ENCODE measurements at places on chromosomes 16 and 17. TPM values are rescaled to one million over a fixed set of nuclear protein-coding genes. Genes with fewer than 3 reads are reported as not detected.

DNA sequence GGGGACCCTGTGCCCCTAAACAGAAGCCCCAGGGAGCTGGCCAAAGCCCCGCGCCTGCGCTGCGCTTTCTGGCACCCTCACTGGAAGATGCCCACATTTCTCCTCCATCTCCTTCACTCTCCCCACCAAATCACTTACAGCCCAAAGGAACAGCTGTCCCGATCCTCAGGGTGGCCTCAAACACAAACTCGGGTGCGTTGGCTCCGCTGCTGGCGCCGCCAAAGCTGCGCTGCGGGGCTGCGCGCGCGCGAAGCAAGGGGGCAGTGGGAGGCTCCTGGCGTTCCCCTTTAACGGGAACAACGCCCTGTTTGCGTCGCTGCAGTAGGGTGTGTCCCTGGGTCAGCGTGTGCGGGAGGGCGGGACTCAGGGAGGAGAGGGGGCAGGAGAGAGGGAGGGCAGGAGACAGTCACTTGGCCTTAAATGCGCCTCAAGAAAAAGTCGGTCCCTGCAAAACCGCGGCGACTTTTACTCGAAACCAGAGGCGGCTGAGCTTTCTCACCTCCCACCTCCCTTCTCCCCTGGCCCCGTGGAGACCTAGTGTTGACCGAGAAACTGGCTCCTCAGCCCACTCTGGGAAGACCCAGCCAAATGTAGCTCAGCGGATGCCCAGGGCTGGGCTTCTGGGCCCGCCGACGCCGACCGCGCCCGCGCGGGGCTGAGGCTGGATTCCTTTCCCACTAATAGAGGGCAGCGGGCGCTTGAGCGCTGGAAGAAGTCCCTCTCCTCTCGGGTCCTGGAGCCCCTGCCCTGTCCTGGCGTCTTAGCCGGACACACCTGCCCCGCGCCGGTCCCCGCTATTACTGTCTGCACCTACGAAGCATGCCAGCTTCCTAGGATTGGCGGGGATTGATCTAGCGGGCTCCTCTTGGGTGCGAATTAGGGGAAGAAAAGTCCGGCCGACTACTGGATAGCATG lies 2.6 kb downstream of the PMP22 start:
- peak overlapping the region; percentile 22 for H3K4me3 ChIP-seq
- no peak overlapping the region for H3K27ac ChIP-seq
- peaks cover 65% of the 10 kb centered on the region for H3K27me3 ChIP-seq
- H3K4me1 ChIP-seq, result peaks cover 20% of the 10 kb centered on the region
- DNase-seq, result no peak

DNA sequence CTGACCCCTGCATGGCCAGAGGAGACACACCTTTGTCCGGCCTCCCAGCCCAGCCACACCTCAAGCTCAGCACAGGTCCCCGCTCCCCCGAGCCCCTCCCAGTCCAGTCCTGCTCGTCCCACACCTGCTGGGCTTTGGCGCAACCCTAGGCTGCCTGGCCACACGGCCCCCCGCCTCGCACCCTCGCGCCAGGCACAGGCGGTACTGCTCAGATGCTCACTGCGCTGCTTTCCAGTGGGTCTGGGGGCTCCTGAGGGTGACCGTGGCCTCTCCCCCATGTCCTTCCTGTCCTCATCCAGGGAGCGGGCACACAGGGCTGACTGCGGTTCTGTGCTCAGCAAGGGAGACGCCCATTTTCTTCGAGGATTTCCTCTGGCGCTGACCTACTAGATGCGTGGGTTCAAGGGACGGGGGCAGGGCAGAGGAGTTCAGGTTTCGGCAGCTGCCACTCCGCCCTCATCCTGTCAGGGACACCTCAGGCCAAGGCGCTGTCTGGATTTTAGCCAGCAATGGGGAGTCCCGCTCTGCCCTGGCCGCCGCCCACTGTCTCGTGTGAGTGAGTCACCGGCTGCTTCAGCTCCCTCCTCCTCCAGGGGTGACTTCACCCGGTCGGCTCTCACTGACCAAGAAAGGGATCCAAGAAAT lies 118.0 kb upstream of the ZNF469 start:
- DNase-seq, result peak; percentile 87
- no peaks in the 10 kb centered on the region for H3K36me3 ChIP-seq
- H3K4me1 ChIP-seq, result peaks cover 15% of the 10 kb centered on the region
- H3K27me3 ChIP-seq, result peaks cover 8% of the 10 kb centered on the region
- H3K27ac ChIP-seq, result peak overlapping the region; percentile 21

GRCh38 chr16:28112908-28113307 lies 49.4 kb upstream of the GSG1L start:
- peaks cover 82% of the 10 kb centered on the region for H3K36me3 ChIP-seq
- DNase-seq, result peak; percentile 23
- H3K27me3 ChIP-seq, result no peaks in the 10 kb centered on the region
- H3K4me3 ChIP-seq, result no peak overlapping the region

- H3K36me3 ChIP-seq, result peaks cover 76% of the 10 kb centered on the region
- DNase-seq, result no peak
- no peak overlapping the region for H3K4me3 ChIP-seq
- H3K27ac ChIP-seq, result no peak overlapping the region
These were observed 20.0 kb downstream of the IST1 start for GRCh38 chr16:71915350-71915749.

- no peaks in the 10 kb centered on the region for H3K27me3 ChIP-seq
- peak overlapping the region; percentile 81 for H3K4me3 ChIP-seq
- peak; percentile 70 for DNase-seq
- peaks cover 16% of the 10 kb centered on the region for H3K36me3 ChIP-seq
- H3K4me1 ChIP-seq, result peaks cover 37% of the 10 kb centered on the region
These were observed 2.1 kb downstream of the P2RX5 start for GRCh38 chr17:3693829-3694231.

GRCh38 chr16:47873434-47873833 lies 282.4 kb downstream of the ABCC12 start:
- no peaks in the 10 kb centered on the region for H3K27me3 ChIP-seq
- no peaks in the 10 kb centered on the region for H3K36me3 ChIP-seq
- DNase-seq, result no peak

Gene SRL
- not detected for total RNA-seq

GRCh38 chr17:69523244-69523861 lies 108.9 kb downstream of the MAP2K6 start:
- no peaks in the 10 kb centered on the region for H3K36me3 ChIP-seq
- H3K4me3 ChIP-seq, result no peak overlapping the region
- H3K4me1 ChIP-seq, result peaks cover 3% of the 10 kb centered on the region
- no peak overlapping the region for H3K27ac ChIP-seq

DNA sequence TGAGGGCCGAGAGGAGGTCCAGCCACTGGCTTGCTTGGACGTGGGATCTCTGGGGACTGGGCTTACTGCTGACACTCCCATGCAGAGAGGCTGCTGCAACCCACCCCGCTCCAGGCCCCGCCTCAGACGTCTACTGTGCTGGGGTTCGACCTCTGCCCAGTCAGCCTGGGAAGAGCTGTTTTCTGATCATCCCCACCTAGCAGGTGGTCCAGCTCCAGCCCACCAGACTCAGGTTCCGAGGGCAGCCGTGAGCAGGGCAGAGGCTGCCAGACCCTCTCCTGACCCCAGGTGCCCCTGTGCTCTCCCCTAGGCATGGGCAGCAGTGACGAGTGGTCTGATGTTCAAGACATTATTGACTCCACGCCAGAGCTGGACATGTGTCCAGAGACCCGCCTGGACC lies 23.4 kb downstream of the NME3 start:
- peaks cover 15% of the 10 kb centered on the region for H3K36me3 ChIP-seq

DNA sequence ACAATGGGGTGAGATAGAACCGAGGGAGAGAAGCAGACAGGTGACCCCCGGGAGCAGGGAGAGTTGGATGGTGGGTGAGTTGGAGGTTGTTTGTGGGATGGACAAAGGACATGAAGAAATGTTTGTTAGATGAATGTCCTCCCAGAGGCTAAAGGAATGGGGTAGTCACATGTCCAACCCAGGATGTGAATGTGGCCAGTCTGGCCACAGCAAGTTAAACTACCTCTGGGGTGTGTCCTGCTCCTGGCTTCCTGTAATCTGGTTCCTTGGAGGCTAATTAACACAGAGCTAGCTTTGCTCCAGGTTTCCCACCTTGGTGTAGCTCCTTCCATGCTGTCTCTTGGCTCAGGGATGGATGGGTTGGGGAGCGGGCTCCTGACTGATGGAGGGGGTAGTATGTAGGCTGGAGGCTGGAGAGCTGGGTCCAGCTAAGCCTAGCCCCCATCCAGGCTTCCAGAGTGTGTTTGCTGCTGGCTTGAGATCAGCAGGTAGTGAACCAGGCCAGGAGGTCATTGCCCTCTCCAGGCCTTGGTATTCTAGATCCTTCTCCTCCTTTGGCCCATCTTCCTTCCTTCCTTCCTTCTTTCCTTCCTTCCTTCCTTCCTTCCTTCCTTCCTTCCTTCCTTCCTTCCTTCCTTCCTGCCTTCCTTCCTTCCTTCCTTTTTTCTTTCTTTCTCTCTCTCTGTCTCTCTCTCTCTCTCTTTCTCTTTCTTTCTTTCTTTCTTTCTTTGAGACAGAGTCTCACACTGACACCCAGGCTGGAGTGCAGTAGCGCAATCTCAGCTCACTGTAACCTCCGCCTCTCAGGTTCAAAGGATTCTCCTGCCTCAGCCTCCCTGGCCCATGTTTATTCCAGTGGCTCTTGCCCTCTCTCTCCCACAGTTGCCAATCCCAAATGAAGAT lies 28.0 kb upstream of the UBE2G1 start:
- H3K4me3 ChIP-seq, result no peak overlapping the region
- no peaks in the 10 kb centered on the region for H3K36me3 ChIP-seq
- H3K27ac ChIP-seq, result no peak overlapping the region

Gene KRT28
- not detected for total RNA-seq

DNA sequence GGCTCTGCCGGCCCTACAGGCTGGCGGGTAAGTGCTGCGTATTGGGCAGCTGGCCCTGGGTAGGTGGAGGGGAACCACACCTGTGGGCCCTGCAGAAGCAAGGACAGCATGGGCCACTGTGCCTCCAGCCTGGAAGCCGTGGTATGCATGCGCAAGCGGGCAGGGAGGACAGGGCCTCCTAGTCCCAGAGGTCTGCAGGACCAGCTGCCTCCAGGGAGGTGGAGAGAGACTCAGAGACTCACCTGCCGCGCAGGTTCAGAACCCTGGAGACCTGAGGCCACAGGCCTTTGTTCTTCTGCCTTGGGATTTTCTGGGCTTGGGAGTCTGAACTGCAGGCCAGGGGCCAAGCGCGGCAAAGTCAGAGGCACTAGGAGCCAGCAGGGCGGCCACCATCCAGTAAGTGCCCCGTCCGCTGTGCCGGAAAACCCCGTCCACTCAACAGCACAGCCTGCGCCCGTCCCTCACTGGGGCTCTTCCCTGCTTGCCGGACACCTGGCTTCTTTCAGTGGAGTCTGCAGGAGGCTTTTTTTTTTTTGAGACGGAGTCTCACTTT lies 8.8 kb upstream of the RAB40C start:
- DNase-seq, result no peak
- H3K27me3 ChIP-seq, result no peaks in the 10 kb centered on the region
- H3K36me3 ChIP-seq, result no peaks in the 10 kb centered on the region
- H3K4me3 ChIP-seq, result no peak overlapping the region
- H3K27ac ChIP-seq, result no peak overlapping the region
- H3K4me1 ChIP-seq, result peaks cover 3% of the 10 kb centered on the region

Gene SLC25A10
- total RNA-seq, result 18.5 TPM

GRCh38 chr16:87540897-87541146 lies 48.0 kb upstream of the ZCCHC14 start:
- no peak overlapping the region for H3K4me3 ChIP-seq
- no peak for DNase-seq
- peaks cover 7% of the 10 kb centered on the region for H3K4me1 ChIP-seq
- peaks cover 24% of the 10 kb centered on the region for H3K27me3 ChIP-seq
- H3K36me3 ChIP-seq, result no peaks in the 10 kb centered on the region

DNA sequence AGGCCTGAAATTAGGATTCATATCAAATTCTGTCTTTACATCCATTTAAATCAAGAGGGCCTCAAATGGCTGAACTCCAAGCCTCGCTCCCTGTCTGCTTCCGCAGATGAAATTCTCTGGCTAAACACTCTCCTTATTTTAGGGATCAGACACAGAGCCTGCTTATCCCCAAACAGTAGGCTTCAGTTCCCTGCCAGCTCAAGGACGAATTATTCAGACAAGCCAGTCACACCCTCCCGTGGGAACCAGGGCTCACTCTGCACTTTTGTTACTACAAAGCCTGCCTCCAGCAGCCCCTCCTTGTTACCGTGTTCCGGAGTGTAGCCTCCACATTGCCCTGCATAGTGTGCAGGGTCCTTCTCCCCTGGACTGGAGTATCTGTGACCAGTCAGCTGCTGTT lies 46.6 kb upstream of the LCMT1 start:
- H3K4me3 ChIP-seq, result no peak overlapping the region
- peaks cover 61% of the 10 kb centered on the region for H3K4me1 ChIP-seq
- peaks cover 3% of the 10 kb centered on the region for H3K36me3 ChIP-seq
- no peak overlapping the region for H3K27ac ChIP-seq

GRCh38 chr17:78225088-78225865 lies 6.2 kb upstream of the TMEM235 start:
- peaks cover 5% of the 10 kb centered on the region for H3K4me1 ChIP-seq
- no peak for DNase-seq
- peaks cover 43% of the 10 kb centered on the region for H3K36me3 ChIP-seq
- H3K27me3 ChIP-seq, result peaks cover 8% of the 10 kb centered on the region

GRCh38 chr17:5943232-5943631 lies 126.9 kb upstream of the WSCD1 start:
- no peaks in the 10 kb centered on the region for H3K4me1 ChIP-seq
- DNase-seq, result no peak

Measured in activated CD4-positive, alpha-beta memory T cell treated with anti-CD3 and anti-CD28 coated beads, Interleukin-2, amount 10 ng/mL, durations not matched to agents 7 days and 5 days (primary cell).